Iris pigment epithelial cell (primary cell): ENCODE measurements at places on chromosomes 6 and 20.

GRCh38 chr6:36616893-36617521 lies 22.8 kb downstream of the SRSF3 start:
- DNase-seq, result no peak

DNA sequence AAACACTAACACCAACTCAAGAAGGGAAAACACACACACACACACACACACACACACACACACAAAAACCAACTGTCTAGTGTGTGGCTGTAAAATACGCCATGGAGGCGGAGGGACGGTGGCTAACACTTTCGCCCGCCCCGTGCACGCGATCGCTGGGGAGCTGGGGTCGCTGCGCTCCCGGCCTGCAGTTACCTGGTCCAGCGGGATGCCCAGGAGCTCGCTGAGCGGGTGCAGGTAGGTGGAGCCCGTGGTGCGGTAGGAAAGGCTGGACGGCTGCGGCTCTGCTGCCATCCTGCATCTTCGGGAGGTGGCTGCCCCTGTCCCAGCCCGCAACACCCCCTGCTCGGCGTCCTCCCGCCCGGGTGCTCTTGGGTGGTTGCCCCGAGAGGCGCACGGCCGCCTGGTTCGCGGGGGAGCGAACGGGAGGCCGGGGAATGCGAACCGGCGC lies 303 bp downstream of the MBOAT1 start:
- peak; percentile 45 for DNase-seq

DNA sequence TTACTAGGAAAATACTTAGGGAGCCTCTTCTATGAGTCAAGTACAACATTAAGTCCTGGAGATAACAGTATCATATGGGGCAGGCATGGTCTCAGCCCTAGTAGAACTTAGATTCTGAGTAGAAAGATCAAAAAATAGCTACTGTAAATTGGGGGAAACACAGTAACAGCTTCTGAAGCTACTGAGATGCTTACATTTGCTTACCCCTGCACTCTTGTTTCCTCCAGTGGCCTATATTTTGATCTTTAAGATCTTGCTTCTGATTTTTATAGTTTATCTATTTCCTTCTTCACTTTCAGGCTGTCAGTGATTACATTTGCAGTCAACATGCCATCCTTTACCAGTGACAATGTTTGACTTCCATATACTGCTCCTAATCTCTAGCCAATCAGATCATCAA lies 35.3 kb downstream of the HIVEP2 start:
- no peak for DNase-seq

DNA sequence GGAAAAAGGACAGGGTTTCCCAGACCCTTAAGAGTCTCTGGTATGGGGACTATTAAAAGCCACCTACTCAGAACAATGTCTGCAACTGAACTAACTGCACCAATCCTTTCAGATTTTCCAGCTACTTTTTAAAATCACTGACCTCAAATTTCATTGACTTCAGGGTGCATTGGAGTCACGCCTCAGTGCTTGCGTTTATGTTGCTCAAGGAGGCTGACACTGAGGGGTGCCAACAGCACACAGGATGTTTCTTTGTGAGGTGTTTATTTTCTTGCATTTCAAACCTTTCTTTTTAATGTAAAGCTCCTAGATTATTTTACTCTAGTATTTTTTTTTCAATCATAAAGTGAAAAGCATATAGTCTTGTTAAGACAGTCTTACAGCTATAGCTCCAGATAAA lies 402.0 kb upstream of the SLC35B3 start:
- no peak for DNase-seq

- DNase-seq, result no peak
Measured at GRCh38 chr6:21341910-21342309, 251.6 kb upstream of the SOX4 start.

- DNase-seq, result no peak
Measured at GRCh38 chr6:37313723-37314486, 39.9 kb upstream of the RNF8 start.

DNA sequence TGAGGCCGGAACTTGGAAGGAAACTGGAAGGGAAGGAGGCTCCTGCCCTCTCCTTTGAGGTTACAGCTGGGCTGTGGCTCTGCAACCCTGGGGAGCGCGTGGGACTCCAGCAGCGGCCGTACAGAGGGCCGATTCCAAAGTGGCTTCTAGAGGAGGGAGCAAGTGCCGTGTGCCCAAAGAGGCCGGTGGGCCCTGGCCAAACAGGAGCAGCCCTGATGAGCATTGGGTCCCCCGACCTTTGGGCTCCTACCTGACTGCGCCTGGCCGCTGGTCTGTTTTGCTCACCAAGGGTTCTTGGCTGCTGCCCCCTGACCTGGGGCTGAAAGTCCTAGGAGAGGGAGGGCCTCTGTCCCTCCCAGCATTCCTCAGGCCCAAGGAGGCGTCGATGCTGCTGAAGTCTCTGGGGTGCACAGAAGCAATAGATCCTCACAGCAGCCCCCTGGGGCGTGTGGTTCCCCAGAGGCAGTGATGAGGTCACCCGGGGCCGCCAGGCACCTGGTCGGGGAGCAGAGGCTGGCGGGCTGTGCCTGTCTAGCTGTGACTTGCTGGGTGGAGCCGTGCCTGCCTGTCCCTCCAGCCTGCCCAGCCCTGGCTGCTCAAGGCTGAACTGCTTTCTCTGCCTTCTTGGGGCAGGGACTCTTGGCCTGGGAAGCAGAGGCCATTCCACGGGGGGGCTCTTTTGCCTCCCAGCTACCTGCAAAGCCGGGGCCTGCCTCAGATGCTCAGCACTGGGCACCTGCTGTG lies 9.8 kb downstream of the RBM38 start:
- no peak for DNase-seq

DNA sequence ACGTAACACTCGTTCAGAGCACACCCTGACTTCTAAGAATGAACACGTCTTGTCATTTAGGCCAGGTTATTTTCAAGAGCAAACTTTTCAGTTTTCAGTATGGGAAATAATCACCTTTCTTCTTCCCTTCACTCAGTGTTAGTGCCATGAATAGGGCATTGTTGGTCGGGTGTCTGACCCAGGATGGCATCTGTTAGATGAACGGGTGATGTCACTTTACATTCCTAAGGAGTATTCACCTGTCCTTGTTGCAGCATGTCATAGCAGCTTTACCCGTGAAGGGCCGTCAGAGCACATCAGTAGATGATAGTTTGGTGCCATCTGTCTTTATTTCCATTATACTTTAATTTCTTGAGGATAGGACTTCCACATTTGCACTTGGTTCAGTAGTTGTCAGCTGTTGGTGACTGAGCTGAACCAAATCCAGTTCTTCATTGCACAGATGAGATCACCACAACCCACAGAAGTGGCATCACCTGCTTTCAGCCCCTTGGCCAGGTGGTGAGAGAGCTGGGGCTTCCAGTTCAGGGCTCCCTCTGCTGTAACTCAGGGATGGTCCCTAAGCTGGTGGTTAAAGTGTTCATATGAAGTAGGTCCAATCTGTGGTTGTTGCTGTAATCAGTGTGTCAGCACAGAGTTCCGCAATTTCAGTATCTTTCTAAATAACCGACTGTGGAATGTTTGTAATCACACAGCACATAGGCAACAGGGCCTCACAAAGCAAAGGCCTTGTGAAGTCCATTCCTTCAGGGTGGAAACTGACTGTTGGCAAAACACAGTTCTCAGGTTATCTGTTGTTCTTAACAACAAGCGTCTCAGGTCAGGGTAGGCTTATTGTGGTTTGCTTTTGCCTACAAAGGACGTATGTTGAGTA lies 68.2 kb downstream of the FAM120B start:
- DNase-seq, result peak; percentile 85

DNA sequence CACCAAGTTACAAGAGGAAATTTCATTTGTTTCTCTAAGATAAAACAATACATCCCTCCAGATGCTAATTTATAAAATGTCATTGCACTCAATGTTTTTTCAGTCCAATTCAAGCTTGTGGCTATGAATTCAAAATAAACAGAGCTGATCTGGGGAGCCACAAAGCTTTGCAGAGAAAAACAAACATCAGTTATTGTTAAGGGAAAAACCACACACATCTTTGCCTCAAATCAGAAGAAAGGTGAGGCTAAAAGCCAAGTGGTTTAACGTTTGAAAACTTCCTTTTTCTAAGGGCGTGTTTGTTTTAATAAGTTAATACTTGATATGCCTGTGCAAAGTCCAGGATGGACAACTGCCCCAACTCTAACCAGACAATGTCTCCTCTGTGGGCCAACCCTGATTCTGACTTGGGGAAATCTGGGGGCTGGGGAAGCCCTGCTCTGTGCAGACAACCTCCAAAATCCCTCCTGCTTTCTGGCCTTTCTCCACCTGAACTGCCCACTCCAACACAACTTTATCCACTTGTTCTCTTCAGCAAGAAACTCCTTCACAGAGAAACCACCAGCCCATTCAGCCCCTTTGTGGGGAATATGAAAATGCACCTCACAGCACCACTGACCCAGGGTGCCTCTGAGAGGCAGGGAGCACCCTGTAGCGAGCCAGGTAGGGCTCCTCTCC lies 44.6 kb upstream of the NT5E start:
- peak; percentile 58 for DNase-seq

DNA sequence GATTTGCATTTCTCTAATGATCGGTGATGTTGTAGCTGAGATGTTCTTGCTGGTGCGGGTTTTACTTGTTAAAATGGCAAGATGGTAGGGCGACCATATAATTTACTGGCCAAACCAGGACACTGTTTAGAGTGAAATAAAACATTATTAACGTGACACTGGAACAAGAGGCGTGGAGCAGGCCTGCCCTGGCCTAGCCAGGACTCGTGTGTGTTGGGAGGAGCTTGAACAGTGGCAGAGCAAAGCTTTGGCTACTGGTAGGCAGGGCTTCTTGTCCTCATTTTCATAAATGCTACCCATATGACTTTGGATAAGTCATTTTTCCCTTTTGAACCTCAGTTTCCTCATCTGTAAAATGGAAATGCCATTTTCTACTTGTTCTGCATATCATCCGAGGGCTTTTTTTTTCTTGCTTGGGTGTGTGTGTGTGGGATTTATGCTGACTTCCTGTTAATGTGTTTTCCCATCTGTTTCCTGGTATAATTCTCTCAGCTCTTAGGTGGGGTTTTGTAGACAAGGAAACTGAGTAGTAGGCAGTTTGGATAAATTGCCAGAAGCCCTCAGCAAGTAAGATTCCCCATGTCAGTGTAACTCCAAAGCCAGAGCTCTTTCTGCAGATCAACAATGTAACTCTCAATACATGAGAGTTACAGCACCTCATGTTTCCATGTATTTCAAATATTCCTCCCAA lies 81.7 kb downstream of the TOX2 start:
- DNase-seq, result no peak

DNA sequence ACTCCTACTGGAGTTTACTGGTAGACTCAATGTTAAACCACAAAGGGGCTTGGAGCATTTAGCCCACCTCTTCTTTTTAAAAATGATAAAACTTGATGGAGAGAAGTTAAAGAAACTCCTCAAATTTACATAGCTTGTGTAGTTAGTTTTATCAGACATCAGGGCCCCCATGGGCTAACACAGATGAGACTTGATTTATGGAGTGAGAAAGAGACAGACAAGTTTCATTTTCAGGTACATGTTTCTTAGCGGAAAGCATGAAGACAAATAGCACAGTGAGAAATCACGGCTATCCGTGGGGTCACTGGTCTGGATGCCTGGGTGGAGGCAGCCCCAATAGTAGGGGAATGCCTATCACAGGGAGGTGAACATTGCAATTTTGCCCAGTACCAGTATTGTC lies 173.6 kb downstream of the TFAP2B start:
- DNase-seq, result no peak

DNA sequence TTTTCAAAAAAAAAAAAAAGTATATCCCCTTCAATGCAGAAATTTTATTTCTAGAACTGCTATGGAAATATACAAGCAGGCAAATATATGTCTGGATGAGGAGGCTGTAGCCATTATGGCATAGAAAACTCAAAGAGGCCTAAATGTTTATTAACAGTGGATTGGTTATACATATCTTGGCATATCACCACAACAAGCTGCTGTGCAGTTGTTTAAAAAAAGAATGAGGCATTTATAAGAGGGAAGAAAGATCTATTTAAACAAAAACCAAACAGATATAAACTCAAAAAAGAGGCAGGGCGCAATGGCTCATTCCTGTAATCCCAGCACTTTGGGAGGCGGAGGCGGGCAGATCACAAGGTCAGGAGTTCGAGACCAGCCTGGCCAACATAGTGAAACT lies 26.2 kb downstream of the CASS4 start:
- DNase-seq, result no peak

GRCh38 chr20:63046841-63047240 lies 40.1 kb upstream of the BHLHE23 start:
- DNase-seq, result no peak

- DNase-seq, result peak; percentile 44
Measured at GRCh38 chr6:43052842-43053544, 658 bp downstream of the CUL7 start.

- DNase-seq, result no peak
Measured at GRCh38 chr6:72206606-72207005, 320.3 kb downstream of the RIMS1 start.

GRCh38 chr20:31695849-31696804 lies 26.5 kb downstream of the BCL2L1 start:
- DNase-seq, result peak; percentile 62

DNA sequence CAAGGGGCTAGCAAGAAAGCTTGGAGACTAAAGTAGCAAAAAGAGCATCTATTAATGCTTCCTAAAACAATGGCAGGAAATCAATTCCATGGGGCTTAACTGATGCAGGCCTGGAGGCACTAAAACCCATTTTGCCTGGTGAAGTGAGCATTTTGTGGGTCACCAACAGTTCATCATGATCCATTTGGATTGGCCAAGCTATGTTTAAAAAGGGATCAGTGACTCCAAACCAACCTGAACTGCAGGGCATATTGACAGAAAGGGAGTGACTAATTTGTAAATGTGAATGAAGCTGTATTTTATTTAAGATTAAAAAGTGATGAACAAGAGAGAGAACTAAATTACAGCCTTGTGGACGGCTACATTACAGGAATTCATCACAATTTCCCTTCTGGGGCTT lies 132.0 kb downstream of the PCSK2 start:
- no peak for DNase-seq

DNA sequence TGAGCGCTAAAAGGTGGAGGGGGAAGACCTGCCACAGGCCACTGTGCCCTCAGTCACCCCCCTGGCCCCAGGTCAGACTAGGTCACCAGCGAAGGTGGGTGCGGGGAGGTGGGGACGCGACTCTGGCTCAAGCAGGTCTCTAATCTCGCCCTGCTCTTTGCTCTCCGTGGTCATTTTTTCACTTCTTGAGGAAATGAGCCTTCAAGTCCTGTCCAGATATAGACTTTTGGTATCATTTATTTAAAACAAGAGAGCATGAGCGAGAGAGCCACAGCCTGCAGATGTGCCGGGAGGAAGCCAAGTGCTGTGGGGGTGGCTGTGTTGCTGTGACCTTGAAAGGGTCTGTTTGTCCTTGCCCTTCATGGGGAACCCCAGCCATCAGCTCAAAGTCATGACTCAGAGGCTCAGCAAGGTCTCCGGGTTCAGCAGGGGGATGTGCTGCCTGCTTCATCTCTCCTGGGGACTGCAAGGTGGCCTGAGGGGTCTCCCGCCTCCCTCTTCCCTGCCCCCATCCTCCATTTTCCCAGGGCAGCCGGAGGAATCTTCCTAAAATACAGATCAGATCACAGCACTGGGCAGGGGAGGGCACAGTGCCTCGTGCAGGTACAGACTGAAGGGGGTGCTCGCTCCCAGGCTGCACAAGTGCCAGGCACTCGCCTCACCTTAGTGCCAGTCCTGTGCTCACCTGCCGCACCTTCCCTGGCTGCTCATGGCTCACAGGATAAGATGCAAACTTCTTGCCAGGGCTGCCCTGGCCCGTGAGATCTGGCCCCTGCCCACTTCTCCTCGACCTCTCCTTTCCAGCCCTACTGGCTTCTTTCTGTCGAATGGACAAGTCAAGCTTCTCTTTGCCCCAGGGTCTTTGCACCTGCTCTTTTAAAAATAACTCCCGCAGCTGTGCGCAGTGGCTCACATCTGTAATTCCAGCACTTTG lies 26.5 kb downstream of the SULF2 start:
- DNase-seq, result no peak

- no peak for DNase-seq
Measured at GRCh38 chr6:112899541-112899940, 552.4 kb downstream of the RFPL4B start.

GRCh38 chr20:54151075-54151439 lies 22.7 kb downstream of the CYP24A1 start:
- no peak for DNase-seq
